ENCODE measurements at places on chromosomes 4 and X. TPM values are rescaled to one million over a fixed set of nuclear protein-coding genes. Genes with fewer than 3 reads are reported as not detected.

Gene ADH1B
- polyA plus RNA-seq, result 21.3 TPM

Gene L1CAM
- 1.8 TPM for polyA plus RNA-seq

- no peak for DNase-seq
Observed at GRCh38 chr4:151641983-151642382, 118.8 kb downstream of the GATB start.

GRCh38 chr4:7756561-7757355 is 182.9 kb downstream of the AFAP1 start:
- no peak for DNase-seq

Gene TMPRSS11E
- not detected for polyA plus RNA-seq

DNA sequence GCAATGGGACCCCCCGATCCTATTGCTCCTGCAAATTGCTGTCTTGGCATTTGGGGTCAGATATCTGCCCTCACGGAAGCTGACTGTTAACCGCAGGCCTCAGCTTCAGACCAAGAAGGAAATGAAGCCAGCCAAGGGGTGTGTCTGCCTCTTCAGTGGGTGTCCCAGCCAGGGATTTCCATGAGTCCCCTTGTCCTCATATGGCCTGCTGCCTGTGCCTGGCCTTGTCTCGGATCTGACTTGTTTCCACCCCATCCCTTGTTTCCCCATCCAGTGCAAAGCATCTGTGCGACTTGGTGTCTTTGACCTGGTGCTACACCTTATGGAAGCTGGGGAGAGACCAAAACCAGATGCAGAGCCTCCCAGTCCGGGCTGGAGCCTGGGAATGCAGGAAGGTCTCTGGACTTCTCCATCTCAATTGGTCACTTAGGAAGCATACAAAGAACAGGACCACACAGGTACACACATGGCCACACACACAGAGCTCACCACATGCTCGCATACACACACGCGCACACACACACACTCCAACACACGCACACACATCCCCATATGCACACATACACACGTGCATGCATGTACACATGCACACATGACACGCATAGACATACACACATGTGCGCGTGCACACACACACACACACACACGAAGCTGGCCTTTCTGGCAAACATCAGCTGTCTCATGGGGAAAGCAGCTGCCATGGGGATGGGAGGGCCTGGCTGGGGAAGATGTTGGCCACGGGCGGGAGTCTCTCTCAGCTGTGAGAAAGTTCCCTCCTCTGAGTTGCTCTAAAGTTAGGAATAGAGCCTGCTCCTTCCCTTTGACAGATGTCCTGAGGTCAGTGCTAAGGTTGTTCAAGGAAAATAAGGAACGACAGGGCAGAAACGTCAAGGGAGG is 65.5 kb downstream of the CRMP1 start:
- DNase-seq, result no peak
